ENCODE measurements at places on chromosomes 4 and X.

DNA sequence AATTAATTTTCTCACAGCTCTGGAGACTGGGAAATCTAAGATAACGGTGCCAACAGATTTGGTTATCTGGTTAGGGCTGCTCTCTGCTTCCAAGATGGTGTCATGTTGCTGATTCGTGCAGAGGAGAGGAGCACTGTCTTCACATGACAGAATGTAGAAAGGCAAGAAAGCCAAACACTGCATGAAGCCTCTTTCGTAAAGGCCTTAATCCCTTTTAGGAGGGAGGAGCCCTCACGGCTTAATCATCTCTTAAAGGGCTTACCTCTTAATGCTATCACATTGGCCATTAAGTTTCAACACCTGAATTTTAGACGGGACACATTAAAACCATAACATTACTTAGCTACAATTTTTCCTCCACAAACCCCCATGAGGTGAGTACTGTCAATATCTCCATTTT is 174.1 kb downstream of the COX18 start:
- DNase-seq = no peak

- DNase-seq = no peak
These were observed 30.9 kb downstream of the AR start for GRCh38 chrX:67574696-67575095.

DNA sequence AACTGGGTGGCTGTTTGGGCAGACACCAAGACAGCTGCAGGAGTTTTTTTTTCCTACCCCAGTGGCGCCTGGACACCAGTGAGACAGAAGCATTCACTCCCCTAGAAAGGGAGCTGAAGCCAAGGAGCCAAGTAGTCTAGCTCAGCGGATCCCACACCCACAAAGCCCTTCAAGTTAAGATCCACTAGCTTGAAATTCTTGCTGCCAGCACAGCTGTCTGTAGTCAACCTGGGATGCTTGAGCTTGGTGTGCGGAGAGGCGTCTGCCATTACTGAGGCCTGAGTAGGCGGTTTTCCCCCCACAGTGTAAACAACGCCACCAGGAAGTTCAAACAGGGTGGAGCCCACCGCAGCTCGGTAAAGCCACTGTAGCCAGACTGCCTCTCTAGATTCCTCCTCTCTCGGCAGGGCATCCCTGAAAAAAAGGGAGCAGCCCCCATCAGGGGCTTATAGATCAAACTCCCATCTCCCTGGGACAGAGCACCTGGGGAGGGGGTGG is 171.4 kb downstream of the ARHGEF9 start:
- no peak for DNase-seq

GRCh38 chr4:3787489-3788365 is 21.5 kb downstream of the ADRA2C start:
- DNase-seq = no peak

GRCh38 chr4:7704625-7705024 is 235.0 kb downstream of the AFAP1 start:
- DNase-seq = no peak
